EH (cell line): ENCODE measurements at places on chromosomes 3 and 15.
A peak's percentile ranks its signal among the peaks of the same experiment; 100 is the strongest.

DNA sequence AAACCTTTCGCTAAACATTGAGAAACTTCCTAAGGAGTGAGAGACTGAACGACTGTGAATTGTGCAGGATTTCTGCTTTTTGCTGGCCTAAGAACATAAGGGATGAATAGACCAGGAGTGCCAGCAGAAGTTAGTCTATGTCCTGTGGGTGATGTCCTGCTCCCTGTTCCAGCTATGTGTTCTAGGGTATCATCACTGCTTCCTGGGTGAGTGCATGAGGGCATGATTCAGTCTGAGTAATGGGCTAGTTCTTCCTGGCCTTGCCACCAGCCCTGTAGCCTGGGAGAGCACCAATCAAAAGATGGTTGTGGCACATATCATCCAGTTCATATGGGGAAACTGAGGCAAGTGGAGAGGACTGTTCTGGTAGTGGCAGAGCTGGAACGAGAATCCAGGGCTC is 153.9 kb upstream of the TPM1 start:
- peak; percentile 35 for DNase-seq

- DNase-seq = no peak
Measured at GRCh38 chr3:197592361-197593045, 36.7 kb upstream of the BDH1 start.

DNA sequence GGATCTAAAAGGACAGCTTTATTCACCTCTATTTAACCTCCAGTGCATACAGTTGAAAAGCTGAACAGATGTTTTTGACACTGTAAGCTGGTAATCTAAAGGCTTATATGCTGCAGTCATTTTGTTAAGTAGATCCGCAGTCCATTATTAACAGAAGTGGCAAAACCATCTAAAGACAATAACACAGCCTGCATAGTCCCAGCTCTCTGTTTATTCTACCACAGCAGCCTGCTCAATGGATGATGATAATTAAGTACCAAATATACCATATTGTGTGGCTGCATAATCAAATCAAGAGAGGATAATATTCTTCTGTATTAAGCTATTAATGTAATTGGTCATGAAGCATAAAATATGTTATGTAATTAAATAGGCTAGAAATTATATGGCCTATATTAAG is 207.1 kb downstream of the MEIS2 start:
- no peak for DNase-seq

DNA sequence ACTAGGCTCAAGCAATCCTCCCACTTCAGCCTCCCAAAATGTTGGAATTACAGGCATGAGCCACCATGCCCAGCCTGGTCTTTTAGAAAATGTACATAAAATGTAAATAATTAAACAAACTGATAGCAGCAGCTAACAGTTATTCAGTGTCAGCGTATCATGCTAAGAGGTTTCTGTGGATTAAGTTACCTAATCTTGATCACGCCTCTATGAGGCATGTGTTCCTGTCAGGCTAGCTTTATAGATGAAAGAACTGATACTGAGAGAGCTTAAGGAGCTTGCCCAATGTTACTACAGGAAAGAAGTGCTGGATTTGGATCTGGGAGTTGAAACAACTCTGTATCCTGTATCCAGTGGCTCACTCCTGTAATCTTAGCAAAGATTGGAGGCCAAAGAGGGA is 11.2 kb upstream of the MST1R start:
- no peak for DNase-seq

DNA sequence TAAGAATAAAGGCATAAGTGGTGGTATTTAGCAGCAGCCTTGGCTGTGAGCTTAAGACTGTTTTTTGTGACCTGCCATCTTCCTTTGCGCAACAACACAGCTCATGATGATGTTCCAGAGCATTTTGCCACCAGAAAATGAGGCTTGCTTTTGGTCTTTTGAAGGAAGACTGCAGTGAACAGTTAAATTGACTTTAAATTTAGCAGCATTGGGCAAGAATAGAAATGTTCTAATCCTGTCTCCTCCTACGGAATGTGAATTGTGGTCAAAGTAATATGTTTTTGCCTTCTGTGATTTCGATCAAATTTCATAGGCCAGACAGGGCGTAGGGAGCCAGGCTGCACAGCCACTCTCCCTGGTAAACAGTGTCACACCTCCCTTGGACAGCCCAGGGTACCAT is 460.7 kb upstream of the RASGRP1 start:
- peak; percentile 50 for DNase-seq

DNA sequence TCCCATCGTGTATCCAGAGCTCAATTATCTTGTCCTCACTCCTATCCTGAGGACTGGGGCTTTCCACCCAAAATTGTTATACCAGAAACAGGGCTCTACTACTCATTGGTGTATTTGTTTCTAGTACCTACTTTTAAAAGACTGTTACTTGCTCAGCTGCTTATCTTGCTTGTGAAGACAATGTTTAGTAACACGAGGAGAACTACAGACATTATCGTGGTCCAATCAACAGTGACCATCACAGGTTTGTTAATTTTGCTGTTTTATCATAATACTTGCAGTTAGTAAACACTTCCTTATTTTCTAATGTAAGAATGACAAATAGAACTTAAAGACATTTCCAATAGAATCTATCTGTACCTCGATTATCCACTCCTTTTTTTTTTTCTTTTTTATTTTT is 13.5 kb downstream of the LRCH3 start:
- DNase-seq = no peak

GRCh38 chr15:64251121-64251520 is 88.3 kb upstream of the PPIB start:
- peak; percentile 22 for DNase-seq

- DNase-seq = peak; percentile 14
Measured at GRCh38 chr3:127589600-127590281, 792 bp downstream of the TPRA1 start.

- no peak for DNase-seq
Measured at GRCh38 chr15:70269991-70270751, 172.5 kb upstream of the TLE3 start.

DNA sequence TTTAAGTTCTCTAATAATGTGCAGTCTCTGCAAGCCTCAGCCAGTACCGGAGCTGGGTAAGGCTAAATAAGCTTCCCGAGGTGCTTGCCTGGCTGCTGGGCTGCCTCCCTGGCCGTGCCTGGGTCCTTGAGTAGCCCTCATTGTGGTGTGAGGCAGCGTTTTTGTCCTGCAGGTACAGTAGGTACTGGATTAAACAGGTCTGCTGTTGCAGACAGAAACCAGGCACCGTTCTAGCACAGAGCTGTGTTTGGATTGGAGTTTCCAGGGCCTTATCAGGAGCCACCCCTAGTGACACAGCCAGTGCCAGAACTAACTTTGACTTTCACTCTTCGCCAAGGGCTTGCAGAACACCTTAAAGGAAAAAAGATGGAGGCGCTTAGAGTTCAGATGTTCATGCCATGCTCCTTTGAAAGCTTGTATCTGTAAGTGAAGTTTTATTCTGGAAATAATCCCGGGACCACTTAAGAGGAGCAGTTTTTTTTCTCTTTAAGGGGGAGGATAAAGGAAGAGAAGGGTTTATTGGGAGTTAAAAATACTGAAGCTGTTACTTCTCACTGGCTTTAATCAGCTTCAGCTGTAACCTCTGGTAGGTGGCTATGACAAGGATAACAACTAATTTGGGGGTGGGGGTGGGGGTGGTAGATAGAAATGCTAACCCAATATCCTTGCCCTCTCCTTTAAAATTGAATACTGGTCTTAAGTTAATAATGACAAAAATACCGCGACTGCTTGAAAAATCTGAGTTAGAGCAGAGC is 126.8 kb downstream of the MITF start:
- peak; percentile 28 for DNase-seq

GRCh38 chr15:97078591-97078990 is 748.1 kb downstream of the NR2F2 start:
- DNase-seq = no peak

- no peak for DNase-seq
Measured at GRCh38 chr3:51684971-51685751, 14.1 kb downstream of the TEX264 start.
